ENCODE measurements at places on chromosomes 16 and 17. TPM values are rescaled to one million over a fixed set of nuclear protein-coding genes. Genes with fewer than 3 reads are reported as not detected.

Gene RNF157
- total RNA-seq: 8.0 TPM

Gene CCL3
- not detected for total RNA-seq

Gene PSMB10
- 41.8 TPM for total RNA-seq

Gene FBXL20
- total RNA-seq: 8.1 TPM

Gene TNFSF12
- total RNA-seq: 12.3 TPM

Gene SGCA
- total RNA-seq: not detected

Gene TBC1D3E
- total RNA-seq: not detected

Gene TBKBP1
- 6.2 TPM for total RNA-seq

Gene CCL17
- not detected for total RNA-seq

Gene SHBG
- 0.64 TPM for total RNA-seq

Gene COQ7
- total RNA-seq: 26.1 TPM

Gene MYO15B
- total RNA-seq: 72.6 TPM

Gene SLC5A10
- 0.18 TPM for total RNA-seq

Gene ALDH3A2
- total RNA-seq: 176 TPM

Gene HCRT
- not detected for total RNA-seq

Gene PSMD12
- total RNA-seq: 106 TPM

Gene WDR45B
- 94.5 TPM for total RNA-seq

Gene KRT12
- not detected for total RNA-seq

Gene SCN4A
- 0.18 TPM for total RNA-seq

Gene PIMREG
- 47.7 TPM for total RNA-seq

Gene ITPRIPL2
- total RNA-seq: 14.6 TPM

Gene MEOX1
- not detected for total RNA-seq

Gene NGFR
- 0.69 TPM for total RNA-seq

Gene ST6GALNAC1
- total RNA-seq: 0.46 TPM

Data from A549 treated with RU486 at 1 μM for 4 hours (cell line).